ENCODE measurements at places on chromosomes 13 and 19.

GRCh38 chr19:27892500-27892899 lies 1320.5 kb downstream of the UQCRFS1 start:
- ATAC-seq, result no peak

- no peak for ATAC-seq
Observed at GRCh38 chr13:85405316-85405897, 393.8 kb downstream of the SLITRK6 start.

DNA sequence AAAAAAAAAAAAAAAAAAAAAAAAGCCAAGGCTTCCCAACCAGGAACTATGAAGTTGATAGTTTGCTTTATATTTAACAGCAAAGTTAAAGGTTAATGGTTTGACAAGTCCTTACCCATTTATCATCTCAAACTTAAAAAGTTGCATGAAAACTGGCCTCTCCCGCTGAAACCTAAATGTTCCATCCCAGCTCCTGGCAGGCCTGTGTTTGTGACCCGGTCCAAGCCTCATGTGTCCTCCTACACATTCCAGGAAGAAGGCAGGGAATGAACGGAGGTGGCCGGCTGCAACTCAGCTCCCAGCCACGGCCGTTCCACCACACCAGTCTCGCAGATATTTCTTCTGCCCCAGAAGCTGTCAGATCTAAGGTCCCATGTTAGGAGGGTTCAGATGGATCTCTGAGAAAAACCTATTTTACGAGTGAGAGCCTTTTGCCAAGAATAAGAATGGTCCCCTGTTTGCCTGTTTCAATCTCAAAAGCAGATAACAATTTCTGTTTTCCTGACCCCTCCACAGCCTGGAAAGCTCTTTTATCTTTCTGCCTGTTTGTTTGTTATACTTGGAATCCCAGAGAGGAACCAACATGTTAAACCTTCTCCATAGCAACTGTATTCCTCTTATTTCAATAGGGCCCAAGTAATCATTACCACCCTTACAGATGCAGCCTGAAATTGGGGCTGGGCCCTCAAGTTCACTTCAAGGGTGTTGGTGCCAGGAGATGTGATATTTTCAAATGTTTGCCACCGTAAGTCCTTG lies 56.5 kb downstream of the KCTD12 start:
- no peak for ATAC-seq

DNA sequence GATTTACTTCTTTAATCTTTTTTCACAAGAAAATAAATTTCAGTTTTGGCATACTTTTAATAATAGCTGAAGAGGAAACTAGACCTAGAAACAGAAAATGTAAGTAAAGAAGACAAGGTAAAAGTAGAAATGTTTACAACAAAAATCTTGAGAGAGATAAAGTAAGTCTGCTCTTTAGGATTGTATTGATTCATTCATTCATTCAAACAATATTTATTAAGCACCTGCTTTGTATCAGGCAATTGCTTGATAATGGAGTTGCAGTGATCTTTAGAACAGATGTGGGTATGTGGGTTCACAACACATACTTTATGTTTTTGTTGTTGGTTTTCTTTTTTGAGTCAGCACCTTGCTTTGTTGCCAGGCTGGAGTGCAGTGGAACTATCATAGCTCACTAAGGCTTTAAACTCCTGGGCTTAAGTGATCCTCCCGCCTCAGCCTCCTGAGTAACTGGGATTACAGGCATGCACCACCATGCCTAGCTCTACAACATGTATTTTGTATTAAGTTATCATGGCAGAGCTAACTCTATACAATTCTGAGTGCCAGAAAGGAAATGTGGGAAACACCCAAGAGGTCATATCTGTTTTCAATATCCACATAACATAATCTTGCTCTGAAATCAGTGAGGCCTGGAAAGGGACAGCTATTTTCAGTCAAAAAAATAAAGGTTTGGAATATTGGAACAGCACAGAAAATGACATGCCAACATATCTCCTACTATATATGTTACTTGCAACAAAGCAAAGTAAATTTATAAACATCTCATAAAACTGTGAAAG lies 8.8 kb upstream of the SPART start:
- ATAC-seq, result no peak

DNA sequence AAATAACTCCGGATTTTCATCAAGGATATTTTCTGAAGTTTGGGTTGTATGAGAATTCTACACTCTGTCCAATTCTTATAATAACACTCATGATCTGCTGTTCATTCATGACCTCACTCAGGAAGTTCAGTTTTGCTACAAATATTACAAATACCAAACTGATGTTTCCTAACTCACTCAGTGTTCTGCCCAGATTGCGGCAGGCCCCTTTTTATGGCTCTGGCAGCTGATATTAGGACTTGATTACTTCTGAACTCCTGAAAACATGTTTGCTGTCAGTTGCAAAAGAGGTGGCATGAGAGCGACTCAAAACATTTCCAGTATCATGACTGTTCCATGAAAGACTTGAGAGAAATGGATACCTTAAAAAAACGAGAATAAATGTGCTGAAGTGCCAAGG lies 188.0 kb downstream of the RGCC start:
- ATAC-seq, result no peak

DNA sequence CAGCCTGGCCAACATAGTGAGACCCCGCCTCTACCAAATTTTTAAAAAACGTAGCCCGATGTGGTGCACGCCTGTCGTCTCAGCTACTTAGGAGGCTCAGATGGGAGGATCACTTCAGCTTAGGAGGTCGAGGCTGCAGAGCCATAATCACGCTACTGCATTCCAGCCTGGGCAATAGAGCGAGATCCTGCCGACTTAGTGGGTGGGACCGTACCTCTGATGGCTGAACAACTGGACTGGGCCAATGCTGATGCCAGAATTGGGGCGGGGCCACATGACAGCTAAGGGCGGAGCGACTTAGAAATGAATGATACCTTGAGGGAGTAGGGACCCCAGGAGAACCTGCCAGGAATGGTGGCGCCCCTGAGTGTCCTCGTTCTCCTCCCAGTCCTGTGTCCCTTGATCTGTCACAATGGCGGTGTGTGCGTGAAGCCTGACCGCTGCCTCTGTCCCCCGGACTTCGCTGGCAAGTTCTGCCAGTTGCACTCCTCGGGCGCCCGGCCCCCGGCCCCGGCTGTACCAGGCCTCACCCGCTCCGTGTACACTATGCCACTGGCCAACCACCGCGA lies 3.6 kb downstream of the LTBP4 start:
- no peak for ATAC-seq

DNA sequence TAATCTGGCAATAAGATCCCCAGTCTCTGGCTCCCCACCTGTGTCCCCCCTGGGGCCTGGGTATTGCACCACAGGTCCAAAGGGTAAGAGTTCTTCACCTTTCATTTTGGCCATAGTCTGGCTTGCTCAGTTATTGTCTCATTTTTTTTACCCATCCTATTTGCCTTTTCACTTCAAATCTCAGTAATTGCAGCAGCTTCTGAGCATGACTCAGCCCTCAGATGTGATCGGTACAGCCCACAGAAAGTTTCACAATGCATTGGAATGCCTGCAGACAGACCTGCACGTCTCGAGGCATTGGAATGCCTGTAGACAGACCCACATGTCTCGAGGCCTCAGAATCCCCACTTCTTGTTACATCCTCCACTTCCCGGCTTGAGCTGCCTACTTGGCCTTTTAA lies 173.6 kb downstream of the NUFIP1 start:
- peak; percentile 90 for ATAC-seq

All from activated T-helper 17 cell treated with anti-CD3 and anti-CD28 coated beads, Interleukin-2, amount 50 U/mL, for 72 hours (primary cell).